ENCODE measurements at places on chromosomes 6 and 20.

GRCh38 chr6:88380618-88381288, 214.6 kb upstream of the CNR1 start:
- DNase-seq: no peak

DNA sequence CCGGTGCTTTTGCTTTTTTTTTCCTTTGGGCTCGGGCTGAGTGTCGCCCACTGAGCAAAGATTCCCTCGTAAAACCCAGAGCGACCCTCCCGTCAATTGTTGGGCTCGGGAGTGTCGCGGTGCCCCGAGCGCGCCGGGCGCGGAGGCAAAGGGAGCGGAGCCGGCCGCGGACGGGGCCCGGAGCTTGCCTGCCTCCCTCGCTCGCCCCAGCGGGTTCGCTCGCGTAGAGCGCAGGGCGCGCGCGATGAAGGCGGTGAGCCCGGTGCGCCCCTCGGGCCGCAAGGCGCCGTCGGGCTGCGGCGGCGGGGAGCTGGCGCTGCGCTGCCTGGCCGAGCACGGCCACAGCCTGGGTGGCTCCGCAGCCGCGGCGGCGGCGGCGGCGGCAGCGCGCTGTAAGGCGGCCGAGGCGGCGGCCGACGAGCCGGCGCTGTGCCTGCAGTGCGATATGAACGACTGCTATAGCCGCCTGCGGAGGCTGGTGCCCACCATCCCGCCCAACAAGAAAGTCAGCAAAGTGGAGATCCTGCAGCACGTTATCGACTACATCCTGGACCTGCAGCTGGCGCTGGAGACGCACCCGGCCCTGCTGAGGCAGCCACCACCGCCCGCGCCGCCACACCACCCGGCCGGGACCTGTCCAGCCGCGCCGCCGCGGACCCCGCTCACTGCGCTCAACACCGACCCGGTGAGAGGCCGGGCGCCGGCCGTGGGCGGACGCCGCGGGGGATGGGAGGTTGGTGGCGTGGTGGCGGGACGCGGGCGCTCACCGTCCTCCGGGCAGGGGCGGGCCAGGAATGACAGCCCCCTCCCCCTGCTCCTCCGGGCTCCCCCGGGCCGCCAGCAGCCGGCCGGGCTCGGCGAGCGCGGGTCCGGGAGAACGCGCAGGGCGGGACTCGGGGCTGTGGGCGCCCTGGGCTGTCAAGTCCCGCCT, 606 bp downstream of the ID4 start:
- DNase-seq: no peak

DNA sequence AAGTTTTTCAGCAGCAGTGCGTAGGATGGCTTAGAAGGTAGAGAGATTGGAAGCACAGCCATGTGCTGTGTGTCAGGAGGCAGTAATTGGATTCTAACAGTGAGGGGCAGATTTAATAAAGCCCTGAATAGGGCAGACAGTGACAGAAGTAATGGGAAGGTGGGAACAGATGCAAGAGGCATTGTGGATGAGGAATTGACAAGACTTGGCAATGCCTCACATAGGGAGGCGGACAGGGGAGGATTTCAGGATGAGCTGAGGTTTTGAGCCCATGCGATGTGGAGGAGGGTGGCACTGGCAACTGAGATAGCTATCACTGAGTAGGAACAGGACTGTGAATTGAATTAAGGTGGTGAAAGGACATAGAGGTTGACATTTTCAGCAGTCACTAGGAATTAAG, 262.2 kb upstream of the FLRT3 start:
- DNase-seq: no peak

DNA sequence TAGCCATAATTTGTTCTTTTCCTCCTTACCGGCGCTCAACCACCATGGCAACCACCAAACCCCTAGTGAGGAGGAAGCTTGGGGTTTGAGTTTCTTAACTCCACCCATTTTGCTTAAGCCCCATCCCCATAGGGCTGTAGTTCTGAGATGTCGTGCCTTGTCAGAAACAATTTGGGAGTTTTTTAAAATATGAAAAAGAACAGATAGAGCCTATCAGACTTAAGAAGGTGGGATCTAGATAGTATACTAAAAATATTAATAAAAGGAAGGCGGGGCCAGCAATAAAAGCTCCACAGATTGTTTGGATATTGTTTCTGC, 5.6 kb downstream of the BRD2 start:
- DNase-seq: peak; percentile 64

DNA sequence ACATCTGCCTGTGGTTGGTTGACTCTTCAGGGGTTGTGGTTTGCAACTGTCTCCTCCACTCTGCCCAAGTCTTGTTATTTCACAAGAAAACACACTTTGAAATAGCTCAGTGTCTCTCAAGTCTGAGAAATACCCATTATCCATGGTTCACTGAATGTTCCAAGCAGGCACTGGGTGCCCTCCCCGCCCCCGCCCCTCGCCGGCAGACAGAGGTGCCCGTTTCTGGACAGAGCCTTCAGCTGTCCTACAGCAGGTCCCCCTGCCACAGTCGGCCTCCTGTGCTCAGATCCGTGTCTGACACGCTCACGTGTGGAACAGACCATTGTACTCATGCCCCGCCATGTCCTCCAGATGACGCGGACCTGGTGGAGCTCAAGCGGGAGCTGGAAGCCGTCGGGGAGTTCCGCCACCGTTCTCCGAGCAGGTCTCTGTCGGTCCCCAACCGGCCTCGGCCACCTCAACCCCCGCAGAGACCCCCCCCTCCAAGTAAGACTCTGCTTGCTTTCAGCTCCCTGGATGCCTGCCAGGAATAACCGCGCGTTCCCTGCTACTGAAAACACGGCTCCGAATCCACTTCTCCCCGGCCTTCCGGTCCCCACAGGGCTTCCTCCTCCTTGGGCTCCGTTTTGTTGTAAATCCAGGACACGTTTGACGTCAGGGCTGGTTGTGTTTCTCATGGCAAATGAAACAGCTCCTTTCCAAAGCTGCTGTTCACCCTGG, 81.4 kb downstream of the SERAC1 start:
- DNase-seq: no peak

DNA sequence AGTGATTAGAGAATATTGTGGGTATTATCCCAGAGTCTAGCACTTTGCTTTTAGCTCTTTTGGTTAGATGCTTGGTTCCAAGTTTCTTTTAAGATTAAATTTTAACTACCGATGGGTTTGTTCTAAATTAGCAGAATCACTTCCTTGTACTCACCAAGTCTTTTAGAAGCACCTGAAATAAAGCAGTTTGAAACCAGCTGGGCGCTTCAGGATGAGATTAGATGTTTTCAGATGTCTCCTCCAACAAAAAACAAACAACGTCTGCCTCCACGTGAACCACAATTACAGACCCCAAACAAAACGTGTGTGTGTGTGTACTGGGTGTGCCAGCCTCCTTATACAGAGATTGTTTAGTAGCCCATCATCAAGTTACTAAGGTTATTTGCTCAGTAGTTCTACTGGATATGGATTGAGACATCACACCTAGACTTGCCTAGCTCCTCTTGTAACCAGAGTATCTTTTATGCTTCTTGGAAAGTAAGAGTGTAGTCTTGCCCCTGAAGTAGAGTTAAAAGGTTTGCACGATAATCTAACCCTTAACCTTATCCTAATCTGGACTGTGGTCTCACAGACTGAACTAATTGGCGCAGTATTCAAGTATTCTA, 2.3 kb downstream of the DSTN start:
- no peak for DNase-seq

GRCh38 chr6:9647599-9647998, 767.3 kb downstream of the TFAP2A start:
- DNase-seq: no peak

DNA sequence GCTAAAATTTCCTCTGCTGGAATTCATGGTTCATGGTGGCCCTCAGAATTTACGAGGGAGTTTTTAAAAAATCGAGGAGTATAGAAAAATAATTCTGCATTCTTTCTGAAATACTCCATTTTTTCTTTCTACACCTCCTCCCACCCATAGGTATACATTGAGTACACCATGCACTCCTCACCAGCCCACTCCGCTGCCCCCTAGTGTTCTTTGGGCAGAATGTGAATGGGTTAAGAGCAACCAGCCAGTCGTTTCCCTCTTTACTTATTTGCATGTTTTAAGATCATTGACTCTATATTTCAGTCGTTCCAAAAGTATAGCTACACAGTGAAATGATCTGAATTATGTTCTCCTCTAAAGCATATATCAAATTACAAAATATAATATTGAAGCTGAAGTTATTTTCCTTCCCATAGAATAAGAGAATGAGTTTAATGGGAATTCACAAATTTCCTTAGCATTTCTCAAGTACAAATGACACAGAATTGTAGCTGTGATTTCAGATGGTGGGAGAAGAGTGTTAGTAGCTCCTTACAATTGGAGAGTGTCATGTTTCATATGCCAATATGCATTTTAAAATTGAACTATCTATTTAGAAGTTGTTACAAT, 977.7 kb upstream of the SLC35B3 start:
- DNase-seq: peak; percentile 78

DNA sequence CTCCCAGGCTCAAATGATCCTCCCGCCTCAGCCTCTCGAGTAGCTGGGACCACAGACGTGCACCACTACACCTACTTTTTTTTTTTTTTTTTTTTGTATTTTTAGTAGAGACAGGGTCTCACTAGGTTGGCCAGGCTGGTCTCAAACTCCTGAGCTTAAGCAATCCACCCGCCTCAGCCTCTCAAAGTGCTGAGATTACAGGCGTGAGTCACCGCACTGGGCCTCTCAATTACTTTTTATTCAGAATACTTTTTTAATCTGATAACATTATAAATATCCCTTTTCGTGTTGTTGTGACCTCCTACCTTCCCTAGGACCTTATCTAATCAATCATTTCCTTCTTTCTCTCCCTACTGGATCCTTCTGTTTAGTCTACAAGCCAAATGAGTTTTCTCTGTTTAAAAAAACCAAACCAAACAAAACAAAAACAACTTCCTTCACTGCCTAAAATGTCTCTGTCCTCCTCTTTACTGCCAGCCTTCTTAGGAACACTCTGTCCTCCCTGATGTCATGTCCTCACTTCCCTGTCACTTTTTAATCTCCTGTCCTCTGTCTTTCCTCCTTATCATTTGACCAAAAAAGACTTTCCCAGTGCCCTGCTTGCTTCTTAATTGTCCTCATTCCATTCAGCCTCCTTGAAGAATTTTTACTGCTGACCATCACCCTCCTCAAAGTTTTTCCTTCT, 85.0 kb downstream of the CAP2 start:
- no peak for DNase-seq

DNA sequence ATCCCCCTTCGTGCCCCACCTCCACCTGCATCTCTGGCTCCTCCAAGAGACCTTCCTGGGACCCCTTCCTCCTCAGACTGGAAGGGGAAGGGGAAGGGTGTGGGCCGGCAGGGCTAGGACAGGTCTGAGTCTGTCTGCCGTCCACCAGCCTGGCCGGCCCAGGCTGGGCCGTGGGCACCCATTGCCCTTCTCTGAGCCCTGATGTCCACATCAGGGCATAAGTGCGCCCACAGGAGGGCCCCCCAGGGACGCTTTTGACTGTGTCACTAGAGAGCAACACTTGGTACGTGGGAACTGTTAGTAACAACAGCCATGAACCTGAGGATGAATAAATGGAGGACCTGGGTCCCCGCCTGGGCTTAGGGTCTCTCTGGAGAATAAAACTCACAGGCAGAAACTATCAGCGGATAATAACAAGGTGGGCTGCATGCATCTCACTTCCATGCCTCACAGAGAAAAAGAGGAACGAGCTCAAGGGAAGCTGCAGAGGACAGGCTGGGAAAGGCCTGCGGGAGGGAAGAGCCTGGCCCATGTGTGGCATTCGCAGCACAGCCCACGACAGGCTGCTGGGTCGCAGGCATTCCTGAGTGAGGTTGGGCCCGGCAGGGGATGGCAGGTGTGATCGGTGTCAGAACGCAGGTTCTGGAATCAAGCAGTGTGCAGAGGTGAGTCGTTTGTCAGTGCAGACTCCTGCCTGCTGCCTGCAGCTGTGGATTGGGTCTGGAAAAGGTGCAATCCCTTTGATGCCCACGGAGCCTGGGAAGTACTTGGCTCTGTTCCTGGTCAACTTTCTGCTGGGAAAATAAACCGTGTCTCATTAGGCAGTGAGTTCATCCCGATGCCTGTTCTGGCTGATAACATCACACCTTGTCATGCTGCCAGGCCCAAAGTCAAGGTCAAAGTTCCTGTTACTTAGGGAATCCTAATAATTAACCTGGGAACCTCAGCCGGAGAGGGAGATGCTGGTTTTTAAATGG, 60.9 kb downstream of the BCAS4 start:
- no peak for DNase-seq

- DNase-seq: no peak
Observed at GRCh38 chr6:135938576-135939207, 87.2 kb downstream of the PDE7B start.

- DNase-seq: no peak
Observed at GRCh38 chr20:33901132-33901523, 90.0 kb downstream of the CHMP4B start.

DNA sequence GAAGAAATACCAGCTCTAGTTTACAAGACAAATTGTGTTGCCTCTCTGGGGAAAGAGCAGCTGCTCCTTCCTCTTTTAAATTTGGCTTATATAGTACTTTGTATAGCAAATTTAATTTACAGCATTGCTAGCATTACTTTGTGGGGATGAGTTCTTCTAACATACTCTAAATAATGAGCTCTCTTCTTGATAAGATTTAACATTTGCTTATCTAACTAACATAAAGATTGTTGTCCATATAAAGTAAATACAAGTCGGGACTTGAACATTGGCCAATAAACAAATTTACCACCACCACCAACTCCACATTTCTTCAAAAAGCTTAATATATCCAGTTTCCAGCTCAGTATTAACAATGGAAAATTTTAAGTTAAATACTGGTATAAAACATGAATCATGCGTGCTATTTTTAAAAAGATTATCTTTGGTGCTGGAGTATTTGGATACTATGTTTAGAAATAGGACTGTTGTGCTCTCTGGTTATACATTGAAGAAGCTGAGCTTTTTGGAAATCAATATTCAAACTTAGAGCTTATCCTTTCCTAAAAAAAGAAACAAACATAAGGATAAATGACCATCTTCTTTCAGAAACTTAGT, 1146.9 kb upstream of the GJE1 start:
- no peak for DNase-seq

DNA sequence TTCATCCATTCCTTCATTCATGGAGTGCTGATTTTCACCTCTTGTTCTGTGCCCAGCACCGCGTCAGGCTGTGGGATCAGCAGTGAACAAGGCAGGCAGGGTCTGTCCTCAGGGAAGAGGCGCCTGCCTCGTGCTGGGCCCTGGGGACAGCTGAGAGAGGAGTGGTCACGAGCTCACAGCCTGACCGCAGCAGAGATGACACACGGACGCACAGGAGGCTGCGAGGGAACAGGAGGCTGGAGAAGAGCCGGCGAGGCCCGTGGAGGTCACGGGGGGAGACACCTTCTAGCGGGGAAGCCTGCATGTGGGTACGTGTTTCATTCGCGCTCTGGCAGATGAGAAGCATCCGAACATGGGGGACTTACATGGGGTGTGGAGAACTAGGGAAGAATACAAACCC, 27.5 kb downstream of the PXDC1 start:
- no peak for DNase-seq

DNA sequence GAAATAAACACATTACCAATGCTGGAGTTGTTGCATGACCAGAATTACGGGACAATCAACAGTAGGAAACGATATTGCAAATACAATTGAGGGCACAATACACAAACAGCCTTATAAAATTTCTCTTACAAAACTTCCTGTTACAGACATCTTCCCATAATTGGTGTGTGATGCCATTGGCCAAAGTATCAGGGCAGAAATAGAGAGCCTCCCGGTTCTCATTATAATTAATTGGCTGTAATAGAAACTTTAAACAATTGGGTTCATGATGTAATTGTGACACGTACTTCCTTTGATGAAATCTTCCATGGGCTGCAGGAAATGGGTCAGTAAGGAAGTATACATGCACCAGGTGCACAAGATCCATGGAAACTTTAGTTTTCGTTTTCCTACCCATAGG, 40.3 kb upstream of the RALGAPA2 start:
- no peak for DNase-seq

GRCh38 chr20:20410678-20411077, 42.8 kb downstream of the INSM1 start:
- no peak for DNase-seq
